T-cell (primary cell): ENCODE measurements at places on chromosomes 4 and X.

GRCh38 chr4:142883040-142883832 is 37.1 kb upstream of the INPP4B start:
- H3K4me3 ChIP-seq, result no peak overlapping the region
- DNase-seq, result no peak

GRCh38 chrX:130981836-130982235 is 76.3 kb upstream of the ARHGAP36 start:
- H3K4me3 ChIP-seq, result no peak overlapping the region
- H3K36me3 ChIP-seq, result no peaks in the 10 kb centered on the region
- DNase-seq, result no peak
- no peaks in the 10 kb centered on the region for H3K4me1 ChIP-seq

DNA sequence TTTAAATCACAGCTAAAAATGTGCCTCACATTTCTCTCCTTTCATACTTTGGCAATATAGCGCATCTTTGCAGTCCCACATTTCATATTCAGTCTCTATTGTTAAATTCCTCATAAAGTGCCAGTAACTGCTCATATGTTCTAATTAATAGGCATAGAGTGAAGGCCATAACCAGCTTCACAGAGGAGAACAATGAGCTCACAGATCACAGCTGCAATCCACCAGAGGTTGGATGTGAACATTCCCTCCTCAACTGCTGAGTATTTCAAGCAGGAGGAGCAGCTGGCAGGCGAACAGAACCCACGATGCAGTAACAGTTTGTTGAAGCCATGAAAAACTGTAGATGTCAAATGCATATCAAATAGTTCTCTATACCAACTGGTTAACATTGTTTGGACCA is 2088.7 kb upstream of the AGA start:
- H3K27me3 ChIP-seq, result no peaks in the 10 kb centered on the region
- no peaks in the 10 kb centered on the region for H3K4me1 ChIP-seq
- no peaks in the 10 kb centered on the region for H3K36me3 ChIP-seq
- no peak overlapping the region for H3K4me3 ChIP-seq
- H3K27ac ChIP-seq, result no peak overlapping the region
- DNase-seq, result no peak

- H3K27me3 ChIP-seq, result no peaks in the 10 kb centered on the region
- no peaks in the 10 kb centered on the region for H3K36me3 ChIP-seq
- no peak for DNase-seq
- no peak overlapping the region for H3K27ac ChIP-seq
- no peak overlapping the region for H3K4me3 ChIP-seq
These were observed 24.8 kb upstream of the GUCY1B1 start for GRCh38 chr4:155734065-155734464.

- H3K27me3 ChIP-seq, result no peaks in the 10 kb centered on the region
- DNase-seq, result no peak
- H3K27ac ChIP-seq, result no peak overlapping the region
- H3K4me3 ChIP-seq, result no peak overlapping the region
- H3K36me3 ChIP-seq, result no peaks in the 10 kb centered on the region
These were observed 108.7 kb downstream of the IQCM start for GRCh38 chr4:149706942-149707341.

- H3K27me3 ChIP-seq, result no peaks in the 10 kb centered on the region
- DNase-seq, result no peak
- no peak overlapping the region for H3K4me3 ChIP-seq
- peaks cover 4% of the 10 kb centered on the region for H3K4me1 ChIP-seq
- no peaks in the 10 kb centered on the region for H3K36me3 ChIP-seq
- no peak overlapping the region for H3K27ac ChIP-seq
These were observed 114.5 kb downstream of the IRF2 start for GRCh38 chr4:184359888-184360287.

- peak; percentile 39 for DNase-seq
- H3K36me3 ChIP-seq, result no peaks in the 10 kb centered on the region
- no peaks in the 10 kb centered on the region for H3K27me3 ChIP-seq
These were observed 2.3 kb upstream of the SOWAHD start for GRCh38 chrX:119755981-119756533.

GRCh38 chr4:166802346-166802745 is 431.9 kb downstream of the SPOCK3 start:
- H3K4me3 ChIP-seq, result no peak overlapping the region
- H3K36me3 ChIP-seq, result no peaks in the 10 kb centered on the region
- H3K27ac ChIP-seq, result no peak overlapping the region

- no peaks in the 10 kb centered on the region for H3K36me3 ChIP-seq
- H3K4me1 ChIP-seq, result no peaks in the 10 kb centered on the region
- H3K4me3 ChIP-seq, result no peak overlapping the region
These were observed 125.6 kb upstream of the PAQR3 start for GRCh38 chr4:79064806-79065205.

DNA sequence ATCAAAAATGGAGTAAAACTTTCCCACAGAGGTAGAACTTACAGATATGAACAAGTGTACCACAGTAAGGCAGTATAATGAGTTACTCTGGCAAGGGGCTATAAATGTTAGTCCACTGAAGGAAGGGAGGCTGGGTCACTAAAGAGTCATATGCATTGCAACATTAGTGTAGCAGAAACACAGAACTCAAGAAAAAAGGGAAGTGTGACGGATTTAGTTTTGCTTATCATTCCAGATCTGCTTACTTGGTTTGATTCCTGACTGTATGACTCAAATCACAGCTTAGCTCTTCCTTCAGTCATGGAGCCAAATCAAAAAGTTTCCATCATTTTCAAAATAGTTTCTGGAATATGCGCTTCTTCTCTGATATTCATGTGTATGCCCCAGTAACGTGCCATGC is 148.7 kb downstream of the FSTL5 start:
- H3K4me3 ChIP-seq, result no peak overlapping the region
- no peaks in the 10 kb centered on the region for H3K36me3 ChIP-seq
- no peak overlapping the region for H3K27ac ChIP-seq
- H3K4me1 ChIP-seq, result no peaks in the 10 kb centered on the region

- no peak overlapping the region for H3K27ac ChIP-seq
- H3K27me3 ChIP-seq, result no peaks in the 10 kb centered on the region
- H3K36me3 ChIP-seq, result no peaks in the 10 kb centered on the region
- no peaks in the 10 kb centered on the region for H3K4me1 ChIP-seq
These were observed 154.5 kb downstream of the FANCB start for GRCh38 chrX:14718403-14718802.
